ENCODE measurements at places on chromosomes 2 and 18.

DNA sequence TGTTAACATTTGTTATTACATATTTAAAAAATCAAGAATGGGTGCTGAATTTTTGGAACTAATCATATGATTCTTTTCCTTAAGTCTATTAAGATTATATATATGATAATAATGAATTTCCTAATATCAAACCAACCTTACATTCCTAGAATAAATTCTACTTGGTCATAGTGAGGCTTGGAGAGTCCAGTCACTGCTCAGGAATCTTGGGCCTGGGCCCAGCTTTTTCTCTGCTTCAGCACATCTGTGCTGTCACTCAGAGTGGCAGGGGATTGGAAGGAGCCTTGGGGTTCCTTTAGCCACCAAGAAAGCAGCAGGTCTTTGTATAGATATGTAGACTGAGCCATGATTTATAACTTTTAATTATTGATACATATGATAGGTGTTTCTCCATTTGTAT, 19.9 kb upstream of the ZAP70 start:
- DNase-seq, result no peak

GRCh38 chr2:191941376-191941929, 94.6 kb upstream of the CAVIN2 start:
- DNase-seq, result no peak

DNA sequence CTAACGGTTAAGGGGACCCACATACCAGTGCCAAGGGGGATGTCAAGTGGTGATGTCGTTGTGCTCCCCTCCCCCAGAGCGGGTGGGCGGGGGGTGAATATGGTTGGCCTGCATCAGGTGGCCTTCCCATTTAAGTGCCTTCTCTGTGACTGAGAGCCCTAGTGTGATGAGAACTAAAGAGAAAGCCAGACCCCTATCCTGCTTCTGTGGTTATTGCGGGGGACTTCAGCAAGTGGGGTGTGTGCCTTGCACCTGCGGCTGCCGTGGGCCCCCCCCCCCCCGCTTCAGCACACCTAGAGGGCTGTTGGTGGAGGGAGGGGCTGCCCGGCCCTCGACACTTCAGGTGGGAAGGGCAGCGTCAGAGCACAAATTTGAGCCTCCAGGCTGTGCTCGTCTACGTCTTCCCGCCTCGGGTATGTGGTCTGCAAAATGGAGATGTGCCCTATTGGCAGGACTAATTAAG, 6.1 kb downstream of the CTDSP1 start:
- peak; percentile 76 for DNase-seq

- no peak for DNase-seq
These were observed 167.9 kb upstream of the NXPH2 start for GRCh38 chr2:138948070-138948539.

GRCh38 chr2:50620783-50621182, 411.1 kb downstream of the NRXN1 start:
- DNase-seq, result no peak

- DNase-seq, result no peak
These were observed 68.7 kb downstream of the DNAJC10 start for GRCh38 chr2:182784777-182785176.

DNA sequence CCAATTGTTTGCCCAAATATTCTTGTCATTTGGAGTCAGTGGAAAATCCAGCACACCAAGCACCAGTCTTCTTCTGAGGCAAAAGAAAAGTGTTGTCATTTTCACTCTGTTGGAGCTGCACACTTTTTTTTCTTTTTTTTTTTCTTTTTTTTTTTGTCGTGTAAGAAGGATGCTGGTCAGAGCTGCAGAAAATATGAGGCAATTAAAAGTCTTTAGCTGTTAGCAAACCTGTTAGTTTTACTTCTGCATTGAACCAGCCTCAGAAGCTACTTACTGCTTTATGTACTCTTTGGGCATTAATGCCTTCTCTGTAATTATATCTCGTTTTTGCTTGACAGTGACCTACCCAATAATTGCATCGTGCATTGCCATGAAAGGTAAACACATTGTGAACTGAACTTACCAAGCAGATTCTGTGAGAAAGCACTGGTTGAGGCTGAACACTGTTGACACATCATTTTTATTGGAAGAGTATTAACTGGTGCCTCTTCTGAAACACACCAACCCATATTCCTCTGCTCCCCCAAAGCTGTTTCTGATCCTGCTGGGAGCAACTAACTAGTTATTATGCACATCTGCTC, 165.4 kb downstream of the CAPN13 start:
- DNase-seq, result no peak

- no peak for DNase-seq
These were observed 108.7 kb downstream of the UXS1 start for GRCh38 chr2:106085181-106085940.
